ENCODE measurements at places on chromosomes 16 and 17.

DNA sequence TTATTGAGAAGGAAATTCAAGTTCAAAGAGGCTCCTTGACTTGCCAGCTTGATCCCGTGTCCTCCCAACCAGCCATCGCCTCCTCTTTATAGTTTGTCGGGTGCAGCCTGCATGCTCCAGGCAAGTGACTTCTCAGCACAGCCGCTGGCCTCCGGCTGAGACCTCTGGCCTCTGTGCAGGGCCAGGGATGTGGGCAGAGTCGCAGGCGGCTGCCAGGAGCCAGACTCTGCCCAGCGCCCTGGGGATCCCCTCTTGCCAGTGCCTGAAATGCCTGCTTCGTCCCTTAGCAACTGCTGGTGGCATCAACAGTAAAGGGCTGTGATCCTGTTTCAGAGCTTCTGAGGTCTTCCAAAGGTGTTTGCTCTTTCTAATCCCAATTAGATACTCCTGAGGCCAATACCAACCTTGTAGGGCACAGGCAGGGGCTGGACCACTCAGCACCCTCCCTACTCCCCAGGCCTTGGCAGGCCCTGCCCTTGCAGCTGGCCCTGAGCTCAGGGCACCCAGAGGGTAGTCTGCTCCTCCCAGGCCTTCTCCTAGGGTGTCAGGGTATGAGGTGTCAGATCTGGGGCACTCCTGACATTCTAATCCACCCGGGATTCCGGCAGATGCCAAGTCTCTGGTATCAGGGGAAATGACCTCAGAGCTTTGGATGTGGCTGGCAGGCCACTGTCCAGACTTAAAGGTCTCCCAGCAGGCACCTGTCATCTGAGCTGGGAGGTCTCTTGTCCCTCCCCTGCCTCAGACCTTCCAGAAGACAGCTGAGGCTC, 68.0 kb upstream of the SIAH1 start:
- DNase-seq = no peak

DNA sequence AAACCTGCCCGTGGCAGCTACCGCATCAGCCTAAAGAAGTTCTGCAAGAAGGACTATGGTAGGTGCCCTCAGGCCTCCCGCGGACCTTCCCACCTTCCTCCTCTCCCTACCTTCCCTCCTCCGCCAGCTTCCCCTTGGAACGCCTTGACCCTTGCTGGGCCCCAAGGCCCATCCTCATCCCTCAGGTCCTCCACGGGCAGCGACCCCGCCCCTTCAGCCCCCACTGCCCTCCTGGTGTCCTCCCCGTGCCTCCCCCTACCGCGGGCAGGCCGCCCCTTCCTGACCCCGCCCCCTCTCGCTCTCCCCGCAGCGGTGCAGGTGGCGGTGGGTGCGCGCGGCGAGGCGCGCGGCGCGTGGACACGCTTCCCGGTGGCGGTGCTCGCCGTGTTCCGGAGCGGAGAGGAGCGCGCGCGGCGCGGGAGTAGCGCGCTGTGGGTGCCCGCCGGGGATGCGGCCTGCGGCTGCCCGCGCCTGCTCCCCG, 1.4 kb upstream of the TBC1D24 start:
- DNase-seq = peak; percentile 32

- DNase-seq = no peak
These were observed 95.3 kb downstream of the SHISA6 start for GRCh38 chr17:11336290-11336689.

DNA sequence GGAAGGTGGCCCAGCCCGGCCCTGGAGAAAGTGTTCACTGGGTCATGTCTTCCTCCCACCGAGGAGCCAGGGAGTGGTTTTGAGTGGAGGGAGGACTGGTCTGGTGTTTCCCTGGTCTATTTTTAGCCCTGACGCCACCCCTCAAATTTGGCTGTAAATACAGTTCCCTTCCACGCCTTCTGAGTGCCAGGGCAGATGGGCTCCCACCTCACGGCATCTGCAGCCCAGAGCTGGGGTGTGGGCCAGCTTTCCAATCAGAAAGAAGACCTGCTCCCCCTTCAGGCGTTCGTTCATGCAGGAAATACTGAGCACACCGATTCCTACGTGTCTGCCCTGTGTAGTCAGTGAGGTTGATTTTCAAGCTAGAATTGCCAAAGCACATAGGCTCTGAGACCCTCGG, 53.7 kb downstream of the SNX20 start:
- DNase-seq = peak; percentile 61

DNA sequence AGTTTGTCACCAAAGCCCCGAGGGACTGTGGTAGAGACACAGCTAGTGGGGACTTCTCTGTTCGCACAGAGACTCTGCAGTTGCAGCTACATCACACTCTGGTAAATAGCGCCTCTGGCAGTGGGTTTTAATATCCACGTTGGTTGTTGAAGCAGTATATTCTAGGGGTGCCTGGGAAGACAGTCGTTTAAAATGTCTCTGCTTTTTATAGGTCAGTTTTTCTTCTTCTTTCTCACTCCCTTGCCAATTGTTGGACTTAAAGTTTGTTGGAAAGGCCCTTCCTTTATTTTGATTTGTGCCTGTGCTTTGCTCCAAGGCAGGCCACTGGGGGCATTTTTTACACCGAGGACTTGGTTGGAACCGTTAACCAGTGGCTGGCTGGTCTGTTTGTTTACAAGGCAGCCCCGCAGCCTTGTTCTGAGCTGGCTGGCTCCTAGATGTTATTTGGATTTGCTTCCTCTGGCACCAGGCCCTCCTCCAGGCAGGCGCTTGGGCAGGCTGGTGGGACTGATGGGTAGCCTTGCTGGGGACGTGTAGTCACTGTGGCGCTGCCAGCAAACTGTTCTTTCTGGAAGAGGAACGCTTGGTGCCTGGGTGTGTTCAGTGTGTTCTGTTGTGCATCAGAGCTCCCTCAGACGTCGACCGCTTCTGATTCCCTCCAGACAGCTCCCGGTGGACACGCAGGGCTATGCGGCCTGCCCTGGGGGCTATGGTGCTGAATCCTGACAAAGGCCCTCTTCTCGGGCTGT, 218.2 kb upstream of the CHMP6 start:
- no peak for DNase-seq

GRCh38 chr17:3630781-3631180, 5.3 kb downstream of the SHPK start:
- no peak for DNase-seq

DNA sequence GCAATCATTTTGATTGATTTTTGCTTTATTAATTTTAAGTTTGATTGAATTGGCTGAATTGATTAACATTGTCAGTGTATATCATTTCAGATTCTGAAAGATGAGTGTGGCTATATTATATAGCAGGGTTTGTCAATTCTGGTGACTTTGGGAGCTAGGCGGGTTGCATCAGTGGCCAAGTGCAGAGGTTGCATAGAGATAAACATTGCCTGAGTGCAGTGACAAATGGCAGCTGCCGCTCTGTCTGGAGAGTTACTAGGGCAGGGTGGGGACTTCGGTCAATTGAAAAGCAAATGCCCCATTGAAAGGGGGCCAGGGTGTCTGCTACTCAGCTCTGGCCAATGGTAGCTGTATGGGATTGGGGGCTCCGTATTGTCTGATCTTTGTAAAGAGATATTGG, 12.7 kb downstream of the SYT17 start:
- no peak for DNase-seq

DNA sequence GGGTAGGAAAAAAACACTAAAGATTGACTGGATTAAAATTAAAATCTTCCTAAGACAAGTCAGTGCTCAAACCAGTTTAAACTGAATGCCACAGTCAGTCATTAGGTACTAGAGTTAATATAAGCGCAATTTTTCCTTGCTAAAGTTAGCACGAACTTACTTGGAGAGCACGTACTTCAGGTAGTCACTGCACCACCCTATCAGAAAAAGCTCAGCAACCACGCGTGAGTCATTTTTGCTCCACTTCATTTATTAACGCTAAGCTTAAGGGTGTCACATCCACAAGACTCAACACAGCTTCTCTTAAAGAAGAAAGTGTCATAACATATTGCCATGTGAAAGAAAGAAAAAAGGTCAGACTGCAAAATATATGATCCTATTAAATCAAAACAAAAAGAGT, 53.1 kb downstream of the TEX2 start:
- DNase-seq = no peak

DNA sequence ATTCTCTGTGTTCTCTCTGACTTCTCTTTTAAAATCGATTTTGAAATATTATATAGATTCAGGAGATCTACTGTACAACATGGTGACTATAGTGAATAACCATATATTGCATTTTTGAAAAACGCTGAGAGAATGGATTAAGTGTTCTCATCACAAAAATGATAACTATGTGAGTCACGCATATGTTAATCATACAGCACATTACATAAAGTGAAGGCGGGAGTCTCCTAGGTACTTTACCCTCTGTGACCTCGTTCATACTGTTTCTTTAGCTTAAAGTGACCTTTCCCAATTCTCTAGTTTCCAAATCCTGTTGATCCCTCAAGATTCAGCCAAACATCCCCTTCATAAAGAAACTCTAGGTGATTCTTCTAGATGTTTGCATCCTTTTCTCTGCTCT, 3.1 kb upstream of the KRTAP3-2 start:
- no peak for DNase-seq

DNA sequence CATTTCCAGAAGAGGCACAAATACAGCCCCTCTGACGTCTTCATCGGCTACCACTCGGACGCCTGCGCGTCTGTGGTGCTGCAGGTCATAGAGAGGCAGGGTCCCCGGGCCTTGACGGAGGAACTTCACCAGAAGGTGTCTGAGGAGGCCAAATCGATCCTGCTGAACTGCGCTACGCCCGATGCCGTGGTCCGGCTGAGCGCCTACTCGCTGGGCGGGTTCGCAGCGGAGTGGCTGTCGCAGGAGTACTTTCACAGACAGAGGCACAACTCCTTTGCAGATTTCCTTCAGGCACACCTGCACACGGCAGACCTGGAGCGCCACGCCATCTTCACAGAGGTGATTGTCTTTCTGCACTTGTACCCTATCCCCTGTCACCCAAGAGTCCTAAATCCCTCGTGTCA, 67.0 kb upstream of the ENDOV start:
- DNase-seq = no peak

DNA sequence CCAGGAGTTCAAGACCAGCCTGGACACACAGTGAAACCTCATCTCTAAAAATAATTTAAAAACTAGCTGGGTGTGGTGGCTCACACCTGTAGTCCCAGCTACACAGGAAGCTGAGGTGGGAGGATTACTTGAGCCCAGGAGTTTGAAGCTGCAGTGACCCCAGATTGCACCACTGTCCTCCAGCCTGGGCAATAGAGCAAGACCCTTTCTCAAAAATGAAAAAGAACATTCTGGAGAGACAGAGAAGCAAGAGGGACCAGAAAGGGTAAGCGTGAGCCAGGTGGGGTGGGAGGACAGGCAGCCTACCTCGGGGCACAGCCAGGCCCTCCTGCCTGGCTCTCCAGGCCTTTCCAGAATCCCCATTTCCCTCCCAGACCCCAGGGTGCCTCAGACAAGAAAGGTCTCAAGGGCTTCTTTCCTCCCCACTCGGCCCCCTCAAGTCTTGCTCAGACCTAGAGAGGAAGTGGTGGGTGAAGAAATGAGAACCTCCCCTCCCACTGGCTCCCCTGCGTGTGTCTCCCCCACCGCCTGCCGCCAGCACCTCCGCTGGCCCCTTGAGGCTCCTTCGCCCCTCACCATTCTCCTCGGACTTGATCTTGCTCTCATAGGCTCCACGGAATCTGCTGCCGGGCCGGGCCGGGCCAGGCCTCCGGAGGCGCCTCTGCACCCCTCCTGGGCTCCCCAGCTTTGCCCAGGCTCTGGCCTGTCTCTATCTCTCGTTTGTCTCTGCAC, 503 bp downstream of the C16orf54 start:
- DNase-seq = peak; percentile 74

GRCh38 chr17:10618202-10618635, 38.9 kb downstream of the MYH3 start:
- DNase-seq = peak; percentile 87

- DNase-seq = no peak
These were observed 38.3 kb downstream of the STX8 start for GRCh38 chr17:9537177-9537776.
